ENCODE measurements at places on chromosomes 1 and 21. TPM values are rescaled to one million over a fixed set of nuclear protein-coding genes. Genes with fewer than 3 reads are reported as not detected.

- no peaks in the 10 kb centered on the region for H3K27me3 ChIP-seq
- H3K4me1 ChIP-seq, result no peaks in the 10 kb centered on the region
- no peak overlapping the region for H3K4me3 ChIP-seq
- no peak for DNase-seq
- H3K36me3 ChIP-seq, result peaks cover 3% of the 10 kb centered on the region
Observed at GRCh38 chr1:111769517-111770146, 13.9 kb downstream of the DDX20 start.

GRCh38 chr21:29641635-29642550 is 297.9 kb downstream of the GRIK1 start:
- no peaks in the 10 kb centered on the region for H3K36me3 ChIP-seq
- H3K27ac ChIP-seq, result no peak overlapping the region
- no peaks in the 10 kb centered on the region for H3K27me3 ChIP-seq
- no peaks in the 10 kb centered on the region for H3K4me1 ChIP-seq
- no peak for DNase-seq
- H3K4me3 ChIP-seq, result no peak overlapping the region

The DPYD gene
- total RNA-seq, result 5.9 TPM

- H3K27me3 ChIP-seq, result no peaks in the 10 kb centered on the region
- no peak for DNase-seq
- H3K4me3 ChIP-seq, result no peak overlapping the region
- no peaks in the 10 kb centered on the region for H3K4me1 ChIP-seq
- no peak overlapping the region for H3K27ac ChIP-seq
- H3K36me3 ChIP-seq, result no peaks in the 10 kb centered on the region
Observed at GRCh38 chr1:91151702-91152101, 129.9 kb upstream of the ZNF644 start.

DNA sequence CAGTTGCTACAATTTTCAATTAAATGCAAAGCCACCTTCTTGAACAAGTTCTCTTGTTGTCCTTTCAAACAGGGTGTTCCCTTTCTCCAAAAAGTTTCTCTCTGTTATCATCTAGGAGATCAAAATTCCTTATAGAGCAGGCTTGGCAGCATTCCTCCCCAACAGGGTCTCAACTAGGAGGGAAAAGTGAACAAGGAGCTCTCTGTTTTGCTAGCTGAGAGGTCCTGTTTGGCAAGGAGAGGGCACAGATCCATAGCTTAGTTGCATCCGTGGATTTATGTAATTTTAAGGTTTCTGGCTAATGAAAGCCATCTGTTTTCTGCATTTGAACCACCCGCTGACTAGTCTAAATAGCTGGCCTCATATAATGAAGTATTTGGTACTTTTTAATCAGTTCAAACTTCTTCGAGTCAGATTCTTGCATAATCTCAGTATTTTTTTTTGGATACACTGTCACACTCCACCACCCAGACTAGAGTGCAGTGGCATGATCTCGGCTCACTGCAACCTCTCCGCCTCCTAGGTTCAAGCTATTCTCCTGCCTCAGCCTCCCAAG is 54.0 kb downstream of the APP start:
- H3K4me1 ChIP-seq, result peaks cover 55% of the 10 kb centered on the region
- H3K36me3 ChIP-seq, result no peaks in the 10 kb centered on the region
- peak overlapping the region; percentile 73 for H3K4me3 ChIP-seq
- no peak for DNase-seq
- no peaks in the 10 kb centered on the region for H3K27me3 ChIP-seq

- no peak overlapping the region for H3K4me3 ChIP-seq
- H3K27ac ChIP-seq, result no peak overlapping the region
- peak; percentile 26 for DNase-seq
- peaks cover 31% of the 10 kb centered on the region for H3K4me1 ChIP-seq
- no peaks in the 10 kb centered on the region for H3K36me3 ChIP-seq
Observed at GRCh38 chr1:52551507-52552235, 1.2 kb downstream of the TUT4 start.

DNA sequence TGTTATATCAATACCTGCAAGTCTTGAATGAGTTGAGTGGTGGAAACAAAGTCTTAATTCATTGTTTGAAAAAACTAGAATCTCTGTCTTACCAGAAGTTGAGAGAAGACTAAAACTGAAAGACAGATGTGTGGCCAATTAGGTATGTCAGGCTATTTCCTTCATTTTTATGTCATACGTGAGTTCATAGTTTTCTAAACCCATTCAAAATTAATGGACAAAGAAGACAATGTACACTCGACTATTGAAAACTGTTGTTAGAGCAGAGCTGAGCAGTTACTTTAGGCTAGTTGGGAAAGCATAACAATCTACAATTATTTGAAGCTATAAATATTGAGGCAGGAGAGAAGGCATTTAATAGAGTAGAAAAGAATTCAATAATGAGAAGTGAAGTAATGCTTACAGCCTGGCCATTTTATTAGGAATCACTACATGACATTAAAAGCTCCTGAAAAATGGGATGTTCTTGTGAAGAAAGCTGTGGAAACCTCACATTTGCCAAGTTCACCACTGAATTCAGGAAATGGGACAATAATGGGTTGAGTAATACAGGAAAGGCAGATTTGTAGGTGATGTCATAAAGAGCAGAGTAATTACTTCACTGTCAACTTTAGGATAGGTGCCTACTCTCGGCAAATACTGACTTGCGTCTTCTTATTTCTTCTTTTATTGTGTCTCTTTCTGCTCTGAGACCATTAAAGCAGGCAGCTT is 204.4 kb downstream of the PLA2G4A start:
- H3K36me3 ChIP-seq, result peaks cover 5% of the 10 kb centered on the region
- DNase-seq, result no peak
- H3K27ac ChIP-seq, result no peak overlapping the region

The DHX9 gene
- 426 TPM for total RNA-seq

The ACKR1 gene
- 0.98 TPM for total RNA-seq

GRCh38 chr21:46477765-46478164 is 19.1 kb downstream of the DIP2A start:
- peaks cover 9% of the 10 kb centered on the region for H3K4me1 ChIP-seq
- no peaks in the 10 kb centered on the region for H3K27me3 ChIP-seq
- no peak overlapping the region for H3K4me3 ChIP-seq
- no peak for DNase-seq
- H3K36me3 ChIP-seq, result peaks cover 11% of the 10 kb centered on the region

The RGS18 gene
- not detected for total RNA-seq

- no peaks in the 10 kb centered on the region for H3K36me3 ChIP-seq
- no peak overlapping the region for H3K4me3 ChIP-seq
- H3K27ac ChIP-seq, result no peak overlapping the region
- DNase-seq, result no peak
- no peaks in the 10 kb centered on the region for H3K27me3 ChIP-seq
Observed at GRCh38 chr1:116125758-116126157, 14.6 kb downstream of the MAB21L3 start.

DNA sequence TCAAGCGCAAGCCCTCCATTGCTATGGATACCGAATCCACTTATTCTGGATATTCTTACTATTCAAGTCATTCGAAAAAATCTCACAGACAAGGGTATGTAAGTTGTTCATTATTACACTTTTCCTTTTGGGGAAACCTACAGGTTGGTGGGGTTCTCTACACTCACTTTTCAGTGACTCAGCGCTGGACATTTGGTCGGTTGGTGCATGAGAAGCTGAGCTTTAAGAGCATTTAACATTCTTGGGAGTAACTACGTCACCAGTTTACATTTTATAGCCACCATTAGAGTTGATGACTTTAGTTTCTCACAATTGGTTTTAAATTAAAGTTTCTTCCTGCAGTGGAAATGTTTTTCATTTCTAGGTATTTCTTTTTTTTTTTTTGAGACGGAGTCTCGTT is 9.6 kb downstream of the VANGL1 start:
- H3K4me3 ChIP-seq, result no peak overlapping the region
- DNase-seq, result no peak
- peaks cover 36% of the 10 kb centered on the region for H3K4me1 ChIP-seq
- H3K27me3 ChIP-seq, result no peaks in the 10 kb centered on the region
- H3K27ac ChIP-seq, result no peak overlapping the region
- peaks cover 5% of the 10 kb centered on the region for H3K36me3 ChIP-seq

- no peaks in the 10 kb centered on the region for H3K27me3 ChIP-seq
- no peak overlapping the region for H3K27ac ChIP-seq
- H3K36me3 ChIP-seq, result no peaks in the 10 kb centered on the region
Observed at GRCh38 chr1:83641796-83642443, 357.0 kb downstream of the TTLL7 start.

DNA sequence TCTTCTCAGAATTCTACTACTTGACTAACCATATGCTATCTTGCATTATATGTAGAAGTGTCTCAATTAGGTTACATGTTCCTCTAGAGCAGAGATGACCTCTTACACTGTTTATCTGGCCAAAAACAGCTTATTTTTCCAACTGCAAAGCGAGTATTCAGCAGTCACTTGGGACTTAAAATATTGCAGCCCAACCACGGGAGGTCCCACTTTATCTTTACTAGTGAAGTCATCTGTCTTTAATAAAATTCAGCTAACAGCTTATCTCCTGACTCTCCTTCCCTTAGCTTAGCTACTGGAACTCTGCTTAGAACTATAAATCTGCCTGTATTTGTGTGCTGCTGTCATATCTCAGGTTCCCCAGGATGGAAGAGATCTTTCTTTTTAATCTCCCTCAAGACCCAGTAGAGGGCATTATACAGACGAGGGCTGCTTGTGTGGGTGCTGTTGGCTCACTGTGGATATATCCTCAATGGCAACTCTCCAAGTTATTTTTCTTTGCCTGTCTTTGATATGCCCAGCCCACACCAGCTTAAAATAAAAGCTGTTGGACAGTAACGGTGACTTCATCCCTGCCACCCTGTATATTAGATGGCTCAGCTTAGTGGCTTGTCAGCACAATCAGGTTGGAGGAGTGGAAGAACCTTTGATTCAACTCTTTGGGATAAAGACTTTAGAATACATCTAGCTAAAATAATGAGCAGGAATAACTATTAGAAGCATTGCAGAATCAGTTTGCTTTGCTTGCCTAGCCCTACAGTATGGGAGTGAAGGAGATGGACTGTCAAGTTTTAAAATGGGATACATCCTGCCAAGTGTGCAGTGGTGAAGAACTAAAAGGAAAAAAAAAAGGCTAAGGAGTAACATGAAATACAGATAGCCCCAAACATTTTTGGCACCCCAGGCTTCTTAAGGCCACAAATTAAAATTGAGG is 9.6 kb downstream of the ENSA start:
- H3K27ac ChIP-seq, result no peak overlapping the region
- H3K4me1 ChIP-seq, result peaks cover 4% of the 10 kb centered on the region
- DNase-seq, result no peak
- no peaks in the 10 kb centered on the region for H3K27me3 ChIP-seq

The S100A3 gene
- total RNA-seq, result not detected

The RIMKLA gene
- 2.7 TPM for total RNA-seq

DNA sequence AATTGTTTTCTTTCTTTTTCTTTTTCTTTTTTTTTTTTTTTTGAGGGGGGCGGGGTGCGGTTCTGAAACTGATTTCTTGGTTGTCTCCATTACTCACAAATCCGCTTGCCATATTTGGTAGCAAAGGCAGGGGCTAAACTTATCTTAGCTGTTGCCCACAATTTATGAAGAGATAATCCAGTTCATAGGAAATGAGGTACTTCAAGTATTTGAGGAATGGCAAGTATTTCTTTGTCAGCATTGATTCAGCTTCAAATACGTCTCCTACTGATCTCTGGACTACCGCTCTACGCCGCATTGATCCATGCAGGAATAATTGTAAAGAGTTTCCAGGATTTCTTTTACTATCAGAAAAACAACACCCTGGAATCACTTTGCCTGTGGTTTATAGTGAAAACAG is 289.2 kb upstream of the DPYD start:
- no peak overlapping the region for H3K27ac ChIP-seq
- no peaks in the 10 kb centered on the region for H3K36me3 ChIP-seq
- H3K4me1 ChIP-seq, result peaks cover 36% of the 10 kb centered on the region
- no peaks in the 10 kb centered on the region for H3K27me3 ChIP-seq
- H3K4me3 ChIP-seq, result no peak overlapping the region

DNA sequence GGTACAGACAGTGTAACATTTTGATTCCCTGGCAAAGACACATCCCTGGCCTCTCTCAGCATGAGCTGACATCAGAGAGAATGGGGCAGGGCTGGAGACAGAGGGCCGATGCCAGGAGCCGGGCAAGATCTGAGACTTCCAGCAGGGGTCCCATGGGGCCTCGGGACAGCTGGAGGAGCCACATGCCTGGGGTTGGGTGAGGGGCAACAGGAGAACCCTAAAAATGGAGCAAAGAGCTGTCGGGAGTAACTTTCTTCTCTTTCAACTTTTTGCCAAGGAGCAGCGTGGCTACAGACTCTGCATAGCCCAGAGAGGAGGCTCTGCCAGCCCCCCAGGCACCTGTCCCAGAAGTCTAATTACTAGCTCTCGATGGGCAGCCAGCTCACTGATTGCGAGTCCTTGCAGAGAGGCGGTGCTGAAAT is 130.8 kb downstream of the LACTBL1 start:
- H3K4me3 ChIP-seq, result no peak overlapping the region
- no peak for DNase-seq
- no peaks in the 10 kb centered on the region for H3K36me3 ChIP-seq
- peaks cover 37% of the 10 kb centered on the region for H3K4me1 ChIP-seq
- H3K27me3 ChIP-seq, result no peaks in the 10 kb centered on the region

DNA sequence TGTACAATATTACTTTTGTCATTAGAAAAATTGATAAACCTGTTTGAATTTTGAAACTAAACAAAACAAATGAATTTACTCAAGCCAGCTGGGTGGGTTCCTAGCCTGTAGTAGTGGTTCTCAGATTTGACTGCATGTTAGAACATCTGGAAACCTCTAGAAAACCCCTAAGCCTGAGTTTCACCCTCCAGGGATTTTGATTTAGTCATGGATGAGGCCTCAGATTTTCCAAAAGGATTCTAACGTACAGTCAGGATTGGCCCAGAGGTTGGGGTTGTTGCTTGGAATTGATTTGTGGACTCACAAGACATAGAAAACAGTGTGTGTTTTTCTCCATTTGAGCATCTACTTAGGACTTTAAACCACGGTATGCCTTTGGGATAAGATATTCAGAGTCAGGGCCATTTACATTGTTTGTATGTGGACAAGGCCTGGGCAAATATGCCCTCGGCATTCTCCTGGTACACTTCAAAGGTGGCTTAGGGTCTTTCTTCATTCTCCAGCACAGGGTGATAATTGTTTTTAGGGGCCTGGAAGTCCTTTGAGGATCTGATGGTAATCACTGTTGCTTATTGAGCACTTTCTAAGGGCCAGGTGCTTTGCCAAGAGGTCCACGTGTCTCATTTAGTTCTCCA is 42.6 kb downstream of the ATP5PO start:
- H3K4me3 ChIP-seq, result no peak overlapping the region
- H3K27me3 ChIP-seq, result no peaks in the 10 kb centered on the region
- H3K27ac ChIP-seq, result peak overlapping the region; percentile 50
- no peaks in the 10 kb centered on the region for H3K4me1 ChIP-seq
- no peak for DNase-seq
- peaks cover 5% of the 10 kb centered on the region for H3K36me3 ChIP-seq

The TSPEAR gene
- total RNA-seq, result not detected
